ENCODE measurements at places on chromosomes 4 and X.
A peak's percentile ranks its signal among the peaks of the same experiment; 100 is the strongest.

DNA sequence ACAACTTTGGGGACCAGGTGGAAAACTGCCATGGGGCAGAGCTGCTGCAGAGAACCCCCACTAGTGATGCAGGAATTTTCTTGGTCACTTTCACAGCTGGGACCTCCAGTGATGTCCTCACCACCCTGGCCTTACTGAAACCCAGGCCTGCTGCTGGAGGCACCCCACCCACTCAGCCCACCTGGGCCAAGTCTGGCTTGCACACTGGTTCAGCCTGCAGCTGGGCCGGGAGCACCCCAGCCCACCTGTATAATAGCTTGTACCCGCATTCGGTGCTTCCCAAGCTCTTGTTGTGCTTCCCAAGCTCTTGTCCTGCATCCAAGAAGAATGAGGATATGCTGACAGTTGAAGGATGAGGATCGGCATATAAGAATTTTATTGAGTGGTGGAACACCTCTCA is 86.4 kb upstream of the ZMAT1 start:
- no peak for DNase-seq

DNA sequence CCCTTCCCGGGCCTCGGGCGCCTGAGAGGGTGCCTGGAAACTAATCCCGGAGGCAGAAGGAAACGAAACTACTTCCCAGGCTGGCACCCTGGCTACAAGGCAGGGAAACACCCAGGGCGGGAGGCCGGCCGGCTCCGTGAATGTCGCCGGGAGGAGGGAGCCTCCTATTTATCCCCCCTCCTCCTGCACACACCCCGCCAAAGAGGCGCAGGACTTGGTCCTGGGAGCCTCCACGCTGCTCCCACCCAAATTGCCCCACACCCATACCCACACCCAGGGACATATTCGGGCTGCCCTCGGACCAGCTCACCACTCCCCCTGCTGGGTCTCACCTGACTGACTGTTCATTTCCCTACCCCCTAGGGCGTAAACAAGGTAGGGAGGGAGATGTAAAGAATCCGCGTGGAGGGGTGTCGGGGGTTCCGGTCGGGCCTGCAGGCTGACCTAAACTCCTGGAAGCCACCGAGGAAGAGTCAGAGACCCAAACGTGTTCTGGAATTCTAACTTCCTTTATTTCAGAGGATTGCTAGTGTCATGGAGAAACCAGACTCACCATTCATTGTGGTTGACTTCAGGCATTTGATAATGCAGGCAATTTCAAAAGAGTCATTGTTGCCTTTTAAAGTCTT is at the start of gene BTC:
Gene BTC (minus strand): TSS at position 142 of the 629 bp plus-strand sequence. CDS start 198 bp downstream, outside the sequence.
- peak; percentile 47 for DNase-seq

GRCh38 chr4:145041378-145041777 is 56.6 kb downstream of the ANAPC10 start:
- DNase-seq = no peak

GRCh38 chr4:111802191-111802590 is 343.1 kb upstream of the FAM241A start:
- no peak for DNase-seq

- peak; percentile 88 for DNase-seq
Measured at GRCh38 chrX:17377091-17377717, 2.2 kb downstream of the NHS start.

- DNase-seq = no peak
Measured at GRCh38 chrX:70453024-70453618, 8.5 kb downstream of the DLG3 start.

DNA sequence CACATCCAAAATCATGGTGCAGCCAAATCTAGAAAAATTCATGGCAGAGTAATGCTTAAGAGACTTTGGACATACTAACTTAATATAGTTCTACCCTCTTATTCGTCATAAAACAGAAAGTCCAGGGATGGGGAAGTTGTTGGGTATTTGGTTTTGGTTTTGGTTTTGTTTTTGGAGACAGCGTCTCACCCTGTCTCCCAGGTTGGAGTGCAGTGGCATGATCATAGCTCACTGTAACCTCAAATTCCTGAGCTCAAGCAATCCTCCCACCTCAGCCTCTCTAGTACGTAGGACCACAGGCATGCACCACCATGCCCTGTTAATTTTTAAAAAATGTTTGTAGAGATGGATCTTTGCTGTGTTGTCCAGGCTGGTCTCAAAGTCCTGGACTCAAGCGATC is 271.8 kb upstream of the TENM3 start:
- no peak for DNase-seq

GRCh38 chr4:14371131-14371530 is 631.1 kb upstream of the CPEB2 start:
- DNase-seq = no peak

DNA sequence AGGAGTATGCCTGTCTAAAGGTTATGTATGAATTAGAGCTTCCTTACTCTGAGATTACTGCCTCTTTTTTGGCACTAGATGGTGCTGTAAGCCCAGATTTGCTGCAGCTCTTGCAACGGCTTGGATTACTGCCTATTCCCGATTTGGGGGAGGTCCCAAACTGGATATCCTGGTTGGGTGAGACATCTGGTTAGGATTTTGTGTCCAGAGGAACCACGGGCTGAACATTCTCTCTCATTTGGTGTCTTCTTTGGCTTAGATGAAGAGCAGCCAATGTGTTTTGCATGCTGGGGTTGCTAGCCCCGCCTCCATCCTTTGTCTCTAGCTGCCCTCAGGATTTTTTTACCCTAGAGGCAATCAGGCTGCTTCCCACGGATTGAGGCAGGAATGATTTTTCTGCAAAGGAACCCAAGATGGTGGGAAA is 31.9 kb downstream of the F8A1 start:
- peak; percentile 78 for DNase-seq

DNA sequence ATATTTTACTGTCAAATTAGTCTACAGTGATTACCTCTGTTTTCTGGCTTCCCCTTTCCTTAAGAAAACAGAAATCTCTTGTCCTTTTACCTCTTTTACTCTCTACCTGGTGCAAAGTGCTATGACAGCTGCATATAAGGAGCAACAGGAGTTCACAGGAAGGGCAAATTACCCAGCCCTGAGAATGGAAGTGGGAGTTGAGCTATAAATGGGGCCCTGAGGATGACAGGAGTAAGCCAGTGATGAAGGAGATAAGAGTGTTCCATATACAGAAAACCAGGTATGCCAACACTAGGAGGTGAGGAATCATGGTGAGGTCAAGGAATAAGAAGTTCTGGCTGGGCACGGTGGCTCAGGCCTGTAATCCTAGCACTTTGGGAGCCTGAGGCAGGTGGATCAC is 4.5 kb upstream of the HSD17B13 start:
- DNase-seq = no peak

- no peak for DNase-seq
Measured at GRCh38 chr4:182294451-182294850, 51.2 kb downstream of the TENM3 start.

DNA sequence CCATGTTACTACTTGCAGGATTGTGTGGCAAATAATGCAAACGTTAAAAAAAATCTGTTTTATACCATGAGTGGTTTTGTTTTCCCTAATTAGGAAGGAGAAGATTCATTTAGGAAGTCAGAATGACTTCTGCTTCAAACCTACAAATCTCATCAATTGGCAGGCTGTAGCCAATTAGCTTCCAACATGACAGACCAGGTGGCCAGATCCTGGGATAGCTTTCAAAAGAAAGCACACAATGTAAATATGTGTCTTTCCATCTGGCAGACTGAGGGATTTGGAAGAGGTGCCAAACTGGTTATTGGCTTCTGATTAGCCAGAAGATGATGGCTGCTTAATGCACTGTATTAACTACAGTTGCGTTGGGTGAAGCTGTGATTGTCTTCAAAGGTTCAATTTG is 432.8 kb downstream of the ANKRD50 start:
- DNase-seq = peak; percentile 16

GRCh38 chrX:14932136-14932535 is 58.9 kb downstream of the MOSPD2 start:
- DNase-seq = no peak

DNA sequence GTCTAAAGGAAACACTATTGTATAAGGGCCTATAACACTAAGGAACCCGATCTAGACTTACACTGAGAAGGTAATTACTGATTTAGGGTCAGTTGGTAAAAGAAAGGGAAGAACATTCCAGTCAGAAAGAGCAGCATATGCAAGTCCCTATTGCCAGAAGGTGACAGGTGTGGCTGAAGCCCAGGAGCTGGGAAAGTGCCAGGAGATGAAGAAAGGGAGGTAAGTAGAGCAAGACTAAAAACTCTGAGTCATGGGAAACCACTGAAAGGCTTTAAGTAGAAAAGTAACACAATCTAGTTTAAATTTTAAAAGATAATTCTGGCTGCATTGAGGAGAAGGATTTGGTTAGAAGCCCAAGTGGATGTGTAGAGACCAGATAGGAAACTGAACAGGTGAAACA is 77.7 kb upstream of the INTU start:
- DNase-seq = no peak

GRCh38 chrX:103536732-103537131 is 17.4 kb upstream of the RAB40A start:
- no peak for DNase-seq

- DNase-seq = no peak
Measured at GRCh38 chr4:126794363-126794762, 838.4 kb upstream of the INTU start.

GRCh38 chrX:120137439-120137838 is 21.0 kb upstream of the RHOXF2 start:
- no peak for DNase-seq

DNA sequence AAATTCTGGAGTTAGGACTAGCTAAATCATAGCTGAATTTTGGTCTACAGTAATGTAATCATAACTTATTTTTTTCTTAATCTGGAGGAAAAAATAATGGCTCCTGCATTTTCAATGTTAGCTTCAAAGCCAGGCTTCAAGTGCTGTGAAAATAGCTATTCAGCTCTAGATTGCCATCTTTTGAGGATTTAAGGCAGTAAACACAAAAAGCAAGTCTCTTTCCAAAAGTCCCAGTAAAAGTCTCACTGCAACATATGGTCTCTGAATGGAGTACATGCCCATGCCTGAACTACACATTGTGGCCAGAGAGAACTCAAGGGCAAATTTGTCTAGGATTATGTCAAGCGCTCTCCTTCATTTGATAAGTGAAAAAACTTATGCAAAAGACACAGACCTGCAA is 720.9 kb downstream of the FSTL5 start:
- DNase-seq = no peak

DNA sequence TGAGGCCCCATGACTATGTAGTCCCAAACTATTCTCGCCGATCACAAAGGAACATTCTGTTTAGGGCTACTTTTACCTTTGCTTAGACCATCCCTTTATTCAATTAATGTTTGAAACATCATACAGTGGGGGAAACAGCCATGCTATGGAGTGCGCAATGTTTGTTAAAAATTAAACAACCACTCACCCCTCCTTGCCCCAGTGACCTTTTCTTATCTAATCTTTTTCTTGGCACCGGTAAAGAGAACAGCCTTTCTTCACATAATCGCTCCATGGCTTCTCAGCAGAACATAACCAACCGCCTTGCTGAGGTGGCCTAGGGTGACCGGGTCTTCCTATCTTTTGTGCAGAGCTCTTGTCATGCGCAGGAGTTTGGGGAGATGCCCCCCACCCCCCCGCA is 152.6 kb downstream of the VCX3A start:
- no peak for DNase-seq

GRCh38 chrX:115344885-115345614 is 55.5 kb downstream of the LUZP4 start:
- DNase-seq = peak; percentile 93

- no peak for DNase-seq
Measured at GRCh38 chr4:26431461-26432180, 58.7 kb downstream of the CCKAR start.

- DNase-seq = no peak
Measured at GRCh38 chrX:41596596-41596995, 92.2 kb upstream of the GPR34 start.

DNA sequence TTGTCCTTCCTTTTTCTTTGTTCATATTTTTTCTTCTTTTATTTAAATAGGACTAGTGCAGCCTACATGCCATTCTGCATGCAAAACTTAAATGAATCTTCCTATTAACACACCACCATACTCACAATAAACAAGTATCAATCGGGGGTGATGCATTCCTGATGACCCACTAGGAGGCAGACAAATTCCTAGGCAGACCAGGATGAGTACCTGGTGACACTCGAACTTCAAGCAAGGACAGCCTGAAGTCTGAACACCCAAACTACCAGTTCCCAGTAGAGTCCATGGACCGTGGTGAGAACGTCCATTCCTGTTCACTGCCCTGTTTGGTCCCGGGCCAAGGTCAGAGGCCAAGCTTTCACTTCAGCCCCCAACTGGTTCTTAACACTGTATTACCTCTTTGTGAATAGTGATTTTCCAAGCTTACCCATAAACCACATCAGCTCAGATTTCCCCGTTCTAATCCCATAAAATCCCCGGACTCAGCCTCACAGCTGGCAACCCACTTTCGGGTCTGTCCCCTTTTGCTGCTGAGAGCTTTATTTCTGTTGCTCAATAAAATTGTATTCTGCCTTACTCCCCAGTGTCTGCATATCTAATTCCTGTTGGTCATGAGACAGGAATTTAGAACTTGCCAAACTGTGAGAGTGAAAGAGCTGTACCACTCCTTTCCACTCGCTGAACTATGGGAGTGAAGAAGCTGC is 1286.6 kb downstream of the FSTL5 start:
- no peak for DNase-seq

- DNase-seq = no peak
Measured at GRCh38 chr4:150722908-150723362, 141.0 kb downstream of the MAB21L2 start.

GRCh38 chrX:71935476-71935875 is 24.8 kb downstream of the NHSL2 start:
- DNase-seq = no peak

DNA sequence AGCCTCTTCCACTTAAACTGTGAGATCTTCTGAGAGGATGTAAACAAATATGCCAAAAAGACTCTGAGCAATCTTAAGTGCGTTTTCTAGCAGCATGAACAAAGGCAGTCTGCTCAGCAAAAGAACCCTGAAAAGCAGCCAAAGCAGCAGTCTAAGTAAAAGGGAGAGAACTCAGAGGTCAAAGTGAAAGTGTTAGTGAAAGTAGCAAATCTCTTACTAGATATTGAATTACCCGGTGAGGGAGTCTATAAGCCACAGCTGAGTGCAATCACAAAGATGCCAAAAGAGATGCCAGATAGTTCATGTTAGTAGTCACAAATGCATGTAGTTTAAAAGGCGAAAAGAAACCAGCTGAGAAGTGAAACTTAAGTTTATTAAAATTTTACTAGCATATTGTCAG is 7.9 kb upstream of the GNRHR start:
- no peak for DNase-seq

DNA sequence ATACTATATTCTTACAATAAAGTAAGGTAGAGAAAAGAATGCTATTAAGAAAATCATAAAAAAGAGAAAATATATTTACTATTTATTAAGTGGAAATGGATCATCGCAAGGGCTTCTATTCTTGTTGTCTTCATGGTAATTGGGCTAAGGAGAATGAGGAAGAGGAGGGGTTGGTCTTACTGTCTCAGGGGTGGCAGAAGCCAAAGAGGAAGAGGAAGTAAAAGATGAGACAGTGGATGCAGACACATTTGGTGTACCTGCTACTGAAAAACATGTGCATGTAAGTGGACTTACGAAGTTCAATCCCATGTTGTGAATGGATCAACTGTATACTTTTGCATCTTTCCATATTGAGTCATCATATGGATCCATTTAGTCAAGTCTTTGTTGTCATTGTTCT is 1502.1 kb upstream of the ADGRL3 start:
- DNase-seq = no peak

- DNase-seq = no peak
Measured at GRCh38 chr4:113905301-113905700, 74.1 kb downstream of the ARSJ start.
